ENCODE measurements at places on chromosomes 16 and 17. TPM values are rescaled to one million over a fixed set of nuclear protein-coding genes. Genes with fewer than 3 reads are reported as not detected.

DNA sequence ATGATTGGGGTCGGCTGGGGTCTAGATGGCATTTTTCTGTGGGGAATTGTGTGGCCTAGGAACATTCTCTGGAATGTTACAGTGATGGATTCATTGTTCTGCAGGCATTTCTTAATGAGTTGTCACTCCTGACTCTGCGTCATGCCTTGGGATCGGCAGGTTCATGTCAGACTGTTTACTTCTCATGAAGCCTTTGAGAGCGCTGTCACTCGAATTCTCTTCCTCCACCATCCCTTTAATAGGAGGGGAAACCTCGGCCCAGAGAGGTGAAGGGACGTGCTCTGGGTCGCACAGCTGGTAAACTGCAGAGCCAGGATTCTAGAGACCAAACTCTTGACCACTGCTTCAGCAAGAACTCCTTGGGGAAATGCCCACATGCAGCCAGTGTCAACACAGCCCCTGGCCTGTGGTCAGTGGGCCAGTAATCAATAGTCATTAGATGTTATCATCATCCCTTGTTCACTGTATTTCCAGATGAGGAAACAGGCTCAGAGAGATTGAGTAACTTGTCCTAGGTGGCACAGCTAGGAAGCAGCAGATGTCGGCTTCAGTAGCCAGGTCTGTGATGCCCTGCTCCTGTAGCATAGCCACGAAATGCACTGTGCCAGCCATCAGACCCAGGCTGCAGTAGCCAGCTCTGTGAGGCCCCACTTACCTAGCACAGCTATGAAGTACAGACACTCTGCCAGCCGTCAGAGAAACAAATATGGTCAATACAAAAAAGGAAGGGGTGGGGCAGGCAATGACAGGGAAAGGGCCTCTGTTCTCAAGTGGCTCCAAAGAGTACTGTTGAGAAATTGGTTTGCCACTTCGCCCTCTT lies 259.0 kb downstream of the CPPED1 start:
- DNase-seq = no peak

GRCh38 chr16:49542946-49543630 lies 169.5 kb downstream of the C16orf78 start:
- DNase-seq = no peak

- DNase-seq = no peak
Observed at GRCh38 chr17:61144617-61145564, 254.8 kb upstream of the TBX2 start.

- no peak for DNase-seq
Observed at GRCh38 chr16:11783319-11784037, 13.6 kb downstream of the ZC3H7A start.

DNA sequence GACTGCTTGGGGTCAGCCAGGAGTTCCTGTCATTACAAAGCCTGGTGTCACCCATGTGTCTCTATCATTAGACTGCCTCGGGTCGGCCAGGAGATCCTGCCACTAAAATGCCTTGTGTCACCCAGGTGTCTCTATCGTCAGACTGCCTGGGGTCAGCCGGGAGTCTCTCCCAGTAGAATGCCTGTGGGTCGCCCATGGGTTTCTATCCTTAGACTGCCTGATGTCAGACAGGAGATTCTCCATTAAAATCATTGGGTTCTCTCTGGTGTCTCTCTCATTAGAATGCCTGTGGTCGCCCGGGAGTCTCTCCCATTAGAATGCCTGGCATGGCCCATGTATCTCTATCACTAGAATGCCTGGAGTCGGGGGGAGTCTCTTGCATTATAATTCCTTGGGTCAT lies 2231.0 kb downstream of the TP53TG3F start:
- no peak for DNase-seq

DNA sequence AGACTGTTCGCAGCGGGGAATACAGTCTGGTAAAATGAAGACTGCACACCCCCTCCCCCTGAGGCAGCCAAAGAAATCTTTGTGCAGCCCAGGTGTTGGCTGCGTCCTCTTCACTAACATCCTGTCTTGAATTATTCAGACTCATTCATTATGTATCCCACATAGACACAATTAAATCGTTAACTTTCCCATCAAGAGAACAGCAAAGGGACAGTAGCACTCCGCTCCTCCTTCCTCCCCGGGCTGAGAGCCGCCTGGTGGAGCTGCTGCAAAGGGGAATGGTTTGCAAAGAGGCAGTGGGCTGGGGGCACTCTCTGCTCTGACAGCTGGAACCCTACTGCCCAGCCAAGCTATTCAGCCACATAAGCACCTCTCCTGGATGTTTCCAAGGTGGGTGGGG lies 290.0 kb upstream of the SOX9 start:
- no peak for DNase-seq

- DNase-seq = no peak
Observed at GRCh38 chr17:43615330-43616028, 46.2 kb downstream of the MEOX1 start.

GRCh38 chr16:88320947-88321634 lies 61.7 kb upstream of the ZNF469 start:
- DNase-seq = no peak

DNA sequence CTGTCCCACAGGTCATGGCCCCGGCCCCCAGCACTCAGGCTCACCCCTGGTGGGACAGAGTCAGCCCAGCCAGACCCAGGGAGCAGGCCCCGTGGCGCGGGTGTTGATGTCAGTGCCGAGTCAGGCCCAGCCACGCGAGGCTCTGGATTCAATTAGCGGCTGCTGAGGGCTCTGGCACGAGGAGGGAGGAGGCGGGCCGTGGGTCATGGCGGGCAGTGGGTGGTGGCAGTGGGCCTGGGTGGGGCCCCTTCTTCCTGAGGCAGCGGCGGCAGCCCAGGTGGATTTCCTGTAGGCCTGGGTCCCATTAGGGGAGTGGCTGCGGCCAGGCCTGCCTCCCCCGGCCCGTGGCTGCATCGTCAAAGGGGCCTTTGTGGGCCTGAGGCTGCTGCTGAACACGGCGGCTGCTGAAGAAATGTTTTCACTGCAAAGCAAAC lies 12.9 kb downstream of the VASN start:
- DNase-seq = no peak

- no peak for DNase-seq
Observed at GRCh38 chr17:78129351-78130089, 965 bp upstream of the TMC6 start.

Gene C1QTNF8
- not detected for total RNA-seq

Gene APPBP2
- total RNA-seq = 15.1 TPM

Gene IRF8
- not detected for total RNA-seq

Data from Daoy (cell line).